Right hindlimb (tissue), 1 donor: ENCODE measurements at places on chromosomes 1 and 21.

GRCh38 chr1:166902279-166902678 is 26.2 kb upstream of the TADA1 start:
- no peak for DNase-seq

DNA sequence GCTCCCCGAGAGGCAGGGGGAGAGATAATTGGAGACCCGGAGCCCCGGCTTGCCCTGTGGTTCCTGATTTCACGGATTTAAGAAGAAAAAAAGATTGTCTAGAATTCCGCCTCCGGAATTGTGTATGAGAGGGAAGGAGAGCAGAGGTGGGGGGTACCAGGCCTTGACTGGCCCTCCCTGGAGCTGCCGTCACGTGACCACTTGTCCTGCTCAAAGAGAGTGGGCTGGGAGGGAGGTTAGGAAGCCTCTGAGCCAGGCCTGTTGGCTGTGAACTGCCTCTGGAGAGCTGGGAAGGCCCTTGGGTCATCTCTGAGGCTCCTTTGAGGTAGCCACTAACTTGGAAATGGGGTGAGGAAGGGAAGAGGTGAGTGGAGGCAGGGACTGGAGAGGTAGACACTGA is 106.5 kb downstream of the GRIK3 start:
- no peak for DNase-seq

DNA sequence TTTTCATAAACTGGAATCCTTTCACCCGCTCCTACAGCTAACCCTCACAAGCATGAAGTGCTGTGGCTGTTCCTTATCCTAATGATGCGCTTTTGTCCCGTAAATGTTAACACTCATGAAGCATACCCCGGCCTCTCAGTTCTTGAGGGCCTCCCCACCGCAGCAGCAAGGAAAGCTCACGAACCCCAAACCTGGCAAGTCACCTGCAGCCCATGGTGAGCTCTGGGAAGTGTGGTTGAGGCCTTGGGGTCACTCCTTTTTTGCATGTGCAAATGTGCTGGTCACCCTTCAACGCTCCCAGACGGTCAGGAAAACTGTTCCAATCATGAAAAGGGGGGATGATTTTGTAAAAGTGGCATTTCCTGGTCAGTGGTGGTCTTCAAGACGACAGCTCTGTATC is 124.6 kb downstream of the PRDM2 start:
- DNase-seq, result no peak

- DNase-seq, result no peak
Measured at GRCh38 chr1:35691080-35691479, 27.6 kb downstream of the C1orf216 start.

- no peak for DNase-seq
Measured at GRCh38 chr1:78447086-78447485, 43.7 kb upstream of the PTGFR start.

- peak; percentile 88 for DNase-seq
Measured at GRCh38 chr1:162003061-162003829, 20.4 kb downstream of the OLFML2B start.

DNA sequence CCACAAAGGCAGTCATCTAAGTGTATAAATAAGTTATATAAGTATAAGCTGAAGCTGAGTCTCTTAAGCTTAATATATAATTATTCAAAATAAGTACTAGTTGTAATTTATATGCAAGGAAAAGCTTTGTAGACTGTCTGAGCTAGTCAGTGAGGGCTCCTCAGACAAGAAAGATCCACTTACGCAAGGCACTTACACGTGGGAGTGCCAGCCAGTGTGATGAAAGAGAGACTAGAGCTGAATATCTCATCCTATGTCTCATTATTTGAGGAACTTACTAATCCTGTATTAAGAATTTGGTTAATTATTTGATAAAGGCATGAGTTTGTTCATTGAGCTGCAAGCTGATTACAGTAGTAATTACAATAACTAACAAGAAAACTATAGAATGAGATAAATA is 146.9 kb downstream of the PDE4B start:
- no peak for DNase-seq
